ENCODE measurements at places on chromosomes 12 and 14.

DNA sequence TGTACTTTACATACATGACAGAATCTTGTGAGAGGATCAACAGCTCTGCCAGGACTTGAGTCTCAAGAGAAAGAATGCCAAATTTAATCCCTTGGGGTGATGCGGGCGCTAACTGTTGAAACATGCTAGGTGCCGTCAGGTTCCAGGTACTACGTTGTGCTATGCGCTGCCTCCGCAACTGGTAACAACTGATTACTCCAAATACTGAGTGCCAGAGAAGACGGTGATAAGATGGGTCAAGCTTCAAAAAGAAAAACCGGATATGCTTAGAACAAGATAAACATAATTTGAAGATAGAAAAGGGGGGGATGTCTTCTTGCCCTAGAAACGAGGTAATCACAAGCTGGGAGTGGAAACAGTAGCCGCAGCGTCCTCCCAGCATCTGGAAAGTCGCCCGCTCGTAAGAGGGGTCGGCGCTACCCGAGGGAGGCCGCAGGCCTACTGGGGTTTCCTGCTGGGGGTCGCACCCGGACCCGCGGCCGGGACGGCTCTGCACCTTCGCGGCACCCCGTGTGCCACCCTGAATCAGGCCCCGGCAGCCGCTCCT lies 678 bp downstream of the ZBTB25 start:
- DNase-seq = peak; percentile 16

DNA sequence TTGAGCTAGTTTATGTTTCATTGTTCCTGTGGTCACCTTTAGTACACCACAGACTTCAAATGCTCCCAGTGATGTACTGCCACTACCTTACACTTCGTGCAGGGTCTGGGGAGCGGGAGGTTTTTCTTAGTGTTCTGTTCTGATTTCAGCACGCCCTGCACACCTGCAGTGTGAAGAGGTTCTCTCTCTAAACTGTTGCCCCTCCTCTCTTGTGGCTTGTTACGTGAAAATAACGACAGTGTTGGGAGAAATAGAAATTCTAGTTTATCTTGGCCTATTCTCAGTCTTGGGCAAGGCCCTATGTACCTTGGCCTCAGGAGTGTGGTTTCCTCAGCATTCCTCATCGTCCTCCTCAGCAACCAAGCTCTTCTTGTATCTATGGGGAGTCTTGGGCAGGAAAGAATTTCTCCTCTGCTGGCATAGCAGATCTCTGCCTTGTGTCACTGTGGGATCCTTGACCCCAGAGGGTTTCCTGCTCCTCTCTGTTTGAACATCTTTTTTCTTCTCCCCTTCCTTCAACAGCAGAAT lies 48.6 kb downstream of the EIF2S3B start:
- no peak for DNase-seq

DNA sequence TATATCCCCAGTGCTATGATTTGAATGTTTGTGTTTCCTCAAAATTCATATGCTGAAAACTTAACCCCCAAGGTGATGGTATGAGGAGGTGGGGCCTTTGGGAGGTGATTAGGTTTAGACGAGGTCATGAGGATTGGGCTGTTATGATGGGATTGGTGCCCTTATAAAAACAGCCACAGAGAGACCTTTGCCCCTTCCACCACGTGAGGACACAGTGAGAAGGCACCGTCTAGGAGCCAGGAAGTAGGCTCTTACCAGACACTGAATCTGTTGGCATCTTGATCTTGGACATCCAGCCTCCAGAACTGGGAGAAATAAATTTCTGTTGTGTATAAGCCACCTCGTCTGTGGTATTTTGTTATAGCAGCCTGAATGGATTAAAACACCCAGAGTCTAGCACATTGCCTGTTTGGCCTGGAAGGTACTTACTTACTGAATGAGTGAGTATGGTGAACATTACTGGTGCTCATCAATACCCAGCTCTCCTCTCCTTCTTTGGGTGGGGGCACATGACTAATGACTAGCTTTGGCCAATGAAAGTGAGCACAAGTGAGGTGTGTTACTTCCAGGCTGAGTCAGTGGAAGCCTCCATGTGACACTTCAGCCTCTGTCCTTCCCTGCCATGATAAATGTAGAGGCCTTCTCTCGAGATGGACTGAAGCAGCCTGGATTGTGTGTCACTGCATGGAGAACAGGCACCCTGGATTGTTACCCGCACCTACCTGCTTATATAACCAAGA lies 72.4 kb upstream of the CHST11 start:
- no peak for DNase-seq

DNA sequence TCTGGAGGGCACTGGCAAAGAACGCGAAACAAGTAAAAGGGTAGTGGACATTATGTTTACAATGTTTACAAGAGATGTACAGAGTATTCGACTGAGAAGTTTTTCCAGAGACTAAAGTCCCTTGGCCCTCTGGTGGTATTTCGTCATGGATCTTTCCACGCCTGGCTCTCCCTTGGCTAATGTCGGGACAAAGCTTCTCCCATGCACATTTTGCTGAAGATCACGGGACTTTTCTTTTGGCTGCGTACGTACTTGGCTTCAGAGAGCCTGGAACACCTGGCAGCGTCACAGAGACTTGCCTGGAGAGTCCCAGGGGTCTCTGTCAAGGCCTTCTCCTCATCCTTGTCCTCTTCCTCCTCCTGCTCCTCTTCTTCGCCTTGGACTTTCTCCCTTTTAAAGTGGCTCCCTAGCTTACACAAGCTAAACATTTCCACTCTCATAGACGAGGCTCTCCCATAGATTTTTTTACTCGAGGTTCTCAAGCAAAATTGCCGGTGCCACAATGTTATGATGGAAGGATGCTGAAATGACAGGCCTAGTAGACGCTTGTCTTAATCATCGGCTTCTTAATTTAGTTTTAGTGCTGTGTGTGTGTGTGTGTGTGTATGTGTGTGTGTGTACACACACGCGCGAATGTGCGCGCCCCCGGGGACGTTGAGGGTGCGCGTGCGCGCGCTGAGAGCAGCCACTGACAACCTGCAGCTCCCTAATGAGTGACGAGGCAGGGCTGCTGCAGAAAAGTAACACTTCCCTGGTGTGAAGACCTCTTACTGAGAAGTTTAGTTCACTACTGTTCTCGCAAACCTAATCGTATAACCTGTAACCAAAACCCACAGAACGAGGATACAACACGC lies 4.9 kb upstream of the FOXG1 start:
- DNase-seq = no peak

- no peak for DNase-seq
Observed at GRCh38 chr12:57609101-57609780, 2.0 kb upstream of the ARHGEF25 start.

GRCh38 chr14:20982646-20983369 lies 7.0 kb upstream of the METTL17 start:
- no peak for DNase-seq

DNA sequence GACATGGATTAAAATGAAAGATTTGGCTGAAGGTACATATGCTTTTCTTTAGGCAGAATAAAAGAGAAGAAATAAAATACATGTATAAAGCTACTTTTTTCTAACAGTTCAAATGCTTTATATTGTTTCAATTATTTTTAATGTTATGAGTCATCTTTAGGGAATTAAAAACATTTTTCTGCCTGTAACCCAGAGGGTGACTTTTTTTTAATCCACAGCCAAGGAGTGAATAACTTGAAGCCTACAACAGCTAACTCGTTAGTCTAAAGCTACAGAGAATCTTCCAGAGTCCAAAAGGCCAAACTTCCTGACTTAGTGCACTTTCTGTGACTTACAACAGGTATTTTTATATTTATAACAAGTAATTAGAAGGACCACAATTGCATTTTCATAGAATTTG lies 151.6 kb downstream of the SEC23A start:
- DNase-seq = no peak

- no peak for DNase-seq
Observed at GRCh38 chr14:74418031-74418430, 8.0 kb downstream of the SYNDIG1L start.

DNA sequence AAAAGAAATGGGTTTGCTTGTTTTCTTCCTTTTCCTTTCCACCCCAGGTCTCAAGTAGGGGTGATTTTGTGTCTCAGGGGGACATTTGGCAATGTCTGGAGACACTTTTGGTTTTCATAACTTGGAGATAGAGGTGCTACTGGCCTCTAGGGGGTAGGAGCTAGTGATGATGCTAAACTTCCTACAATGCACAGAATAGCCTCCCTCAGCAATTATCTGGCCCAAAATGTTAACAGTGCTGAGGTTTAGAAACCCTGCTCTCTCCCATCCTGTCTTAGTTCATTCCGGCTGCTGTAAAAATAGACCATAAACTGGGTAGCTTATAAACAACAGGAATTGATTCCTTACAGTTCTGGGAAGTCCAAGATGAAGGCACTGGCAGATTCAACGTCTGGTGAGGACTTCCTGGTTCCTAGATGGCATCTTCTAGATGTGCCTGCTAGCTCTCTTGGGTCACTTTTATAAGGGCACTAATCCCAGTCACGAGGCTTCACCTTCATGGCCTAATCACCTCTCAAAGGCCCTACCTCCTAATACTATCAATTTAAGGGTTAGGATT lies 7.4 kb upstream of the GAS2L3 start:
- DNase-seq = no peak

GRCh38 chr12:64029013-64029857 lies 184.7 kb downstream of the SRGAP1 start:
- no peak for DNase-seq

GRCh38 chr14:99413911-99414310 lies 66.7 kb downstream of the SETD3 start:
- no peak for DNase-seq

GRCh38 chr12:112656141-112656540 lies 135.4 kb upstream of the RPH3A start:
- no peak for DNase-seq

DNA sequence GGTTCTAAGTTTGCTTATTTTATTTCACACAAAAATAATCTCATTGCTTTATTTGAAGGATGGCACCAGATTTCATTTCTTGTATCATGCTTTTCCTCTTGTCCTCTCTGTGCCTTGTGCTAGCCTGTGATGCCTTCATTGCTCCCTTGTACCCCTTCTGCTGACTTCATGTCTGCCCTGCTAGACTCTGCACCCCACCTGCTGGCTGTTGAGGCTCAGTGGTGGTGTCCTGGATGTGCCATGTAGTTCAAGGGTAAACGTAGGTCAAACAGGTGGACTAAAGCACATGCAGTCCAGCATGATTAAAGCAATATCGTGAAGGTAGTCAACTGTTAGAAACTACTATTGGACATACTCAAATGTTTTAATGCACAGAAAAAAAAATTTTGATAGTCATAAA lies 21.6 kb downstream of the MRPS35 start:
- no peak for DNase-seq

DNA sequence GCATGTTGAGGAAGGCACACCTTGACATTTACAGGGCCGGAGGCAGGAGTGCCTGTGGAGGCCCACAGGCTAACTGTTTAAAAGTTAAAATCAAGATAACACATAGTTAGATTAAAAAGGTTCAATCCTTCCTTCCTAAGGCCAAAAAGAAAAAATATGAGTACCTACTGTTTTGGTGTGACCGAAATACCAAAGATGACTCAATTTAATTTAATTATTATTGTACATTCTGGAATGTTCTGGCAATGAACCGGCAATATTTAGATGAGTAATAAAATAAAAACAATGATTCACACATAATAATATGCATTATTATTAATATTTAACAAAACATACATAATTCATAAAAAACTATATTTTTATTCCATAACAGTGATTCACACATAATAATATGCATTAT lies 136.8 kb upstream of the NTF3 start:
- DNase-seq = no peak

GRCh38 chr14:34872822-34873588 lies 2.2 kb downstream of the BAZ1A start:
- DNase-seq = no peak

DNA sequence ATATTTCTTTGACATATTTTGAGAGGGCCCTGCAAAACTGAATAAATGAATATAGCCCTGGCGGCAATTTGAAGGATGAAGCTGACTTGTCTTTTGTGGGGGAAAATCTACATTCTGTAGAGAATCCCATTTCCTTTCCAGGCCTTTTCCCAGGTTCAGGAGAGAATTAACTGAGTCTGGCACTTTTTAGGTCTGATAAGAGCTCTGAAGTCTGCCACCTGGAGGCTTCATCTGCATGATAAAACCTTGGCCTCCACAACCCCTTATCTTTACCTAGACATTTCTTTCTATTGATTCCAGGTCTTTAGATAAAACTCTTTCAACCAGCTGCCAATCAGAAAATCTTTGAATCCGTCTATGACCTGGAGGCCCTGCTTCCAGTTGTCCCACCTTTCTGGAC lies 299.4 kb downstream of the ETNK1 start:
- no peak for DNase-seq

DNA sequence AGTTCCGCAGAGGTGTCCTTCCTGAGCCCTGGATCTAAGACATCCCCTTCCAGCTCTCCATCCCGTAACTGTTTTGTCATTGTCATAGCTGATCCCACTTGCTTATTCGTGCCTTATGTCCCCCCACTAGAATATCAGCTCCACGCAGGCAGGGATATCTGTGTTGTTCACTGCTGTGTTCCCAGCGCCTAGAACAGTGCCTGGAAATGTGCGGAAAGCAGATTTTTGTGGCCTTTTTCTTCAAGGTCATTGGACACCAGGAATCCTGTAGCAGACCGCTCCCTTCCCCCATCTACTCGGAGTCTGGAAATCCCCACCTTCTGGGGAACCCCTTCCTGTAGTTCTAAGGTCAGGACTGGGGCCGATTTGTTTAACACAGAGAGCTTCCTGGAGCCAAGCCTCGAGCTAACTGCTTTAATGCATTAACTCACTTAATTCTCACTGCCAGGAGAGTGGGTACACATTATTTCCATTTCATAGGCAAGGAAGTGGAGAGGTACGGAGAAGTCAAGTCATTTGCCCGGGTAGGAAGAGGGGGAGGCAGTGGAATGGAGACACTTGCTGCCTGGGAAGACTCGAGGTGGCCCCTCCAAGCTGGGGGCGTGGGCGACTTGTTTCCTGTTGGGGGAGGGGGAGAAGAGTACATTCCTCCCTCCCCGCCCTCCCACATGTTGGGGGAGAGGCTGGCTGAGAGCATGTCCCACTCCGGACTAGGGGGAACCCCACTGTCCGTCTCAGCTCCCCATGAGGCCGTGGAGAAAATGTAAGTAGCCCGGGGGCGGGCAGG lies 1.2 kb upstream of the SH2B3 start:
- DNase-seq = peak; percentile 49

DNA sequence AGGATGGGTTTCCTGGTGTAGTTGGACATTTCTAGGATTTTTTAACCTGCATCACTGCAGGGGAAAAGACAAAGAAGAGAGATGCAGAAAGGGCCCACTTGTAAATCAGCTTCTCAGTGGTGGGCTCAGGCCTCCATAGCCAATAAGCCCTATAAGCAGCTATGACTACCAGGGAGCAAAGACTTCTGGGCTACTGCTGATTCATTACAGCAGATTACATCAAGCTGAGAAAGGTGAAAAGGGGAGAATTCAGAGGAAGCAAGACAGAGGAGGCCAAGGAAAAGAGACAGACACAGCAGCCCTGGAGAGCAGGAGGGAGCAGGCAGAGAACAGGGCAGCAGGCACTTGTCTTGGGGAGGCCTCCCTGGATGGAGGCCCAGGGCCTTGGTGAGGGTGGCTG lies 95.2 kb downstream of the KCNA5 start:
- no peak for DNase-seq

DNA sequence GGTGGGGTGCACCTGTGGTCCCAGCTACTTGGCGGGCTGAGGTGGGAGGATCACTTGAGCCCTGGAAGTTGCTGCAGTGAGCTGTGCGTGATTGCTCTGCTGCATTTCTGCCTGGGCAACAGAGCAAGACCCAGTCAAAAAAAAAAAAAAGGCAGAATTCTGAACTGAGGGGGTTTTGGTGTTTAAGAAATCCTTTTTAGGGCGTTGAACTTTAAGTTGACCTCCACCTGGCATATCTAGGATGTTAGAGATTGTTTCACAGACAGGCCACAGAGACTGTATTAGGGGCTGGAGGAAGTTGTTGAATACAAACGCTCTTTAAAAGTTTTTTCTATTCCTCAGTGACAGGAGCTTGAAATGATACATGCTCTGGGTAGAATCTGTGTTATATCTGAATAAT lies 60.5 kb downstream of the FBXW8 start:
- no peak for DNase-seq
